ENCODE measurements at places on chromosomes 11 and 22.

DNA sequence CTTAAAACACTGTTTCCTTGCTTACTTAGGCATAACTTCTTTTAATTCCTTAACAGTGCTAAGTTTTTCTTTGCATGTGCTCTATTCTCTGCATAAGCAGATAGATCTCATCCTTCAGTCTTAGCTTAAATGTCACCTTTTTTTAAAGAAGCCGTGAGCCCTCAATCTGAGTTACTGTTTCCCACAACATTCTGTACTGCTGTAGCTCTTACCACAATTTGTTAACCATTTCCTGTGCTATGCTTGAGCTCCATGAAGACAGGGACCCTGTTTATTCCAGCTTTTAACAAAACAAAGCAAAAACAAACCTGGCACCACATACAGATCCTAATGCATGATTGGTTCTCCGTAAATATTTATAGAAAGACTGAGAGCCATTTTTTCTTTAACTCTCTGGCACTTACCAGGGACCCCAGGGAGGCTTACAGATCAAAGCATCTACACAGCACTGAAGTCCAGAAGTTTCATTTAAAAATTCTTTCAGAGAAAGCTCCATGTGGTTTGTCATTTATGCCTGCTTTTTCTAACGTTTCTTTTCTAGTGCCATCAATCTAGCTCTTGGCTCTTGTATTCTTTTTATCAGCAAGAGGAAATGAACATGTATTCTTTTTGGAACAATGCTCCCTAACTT, 74.9 kb downstream of the DYNC2H1 start:
- no peak for DNase-seq

DNA sequence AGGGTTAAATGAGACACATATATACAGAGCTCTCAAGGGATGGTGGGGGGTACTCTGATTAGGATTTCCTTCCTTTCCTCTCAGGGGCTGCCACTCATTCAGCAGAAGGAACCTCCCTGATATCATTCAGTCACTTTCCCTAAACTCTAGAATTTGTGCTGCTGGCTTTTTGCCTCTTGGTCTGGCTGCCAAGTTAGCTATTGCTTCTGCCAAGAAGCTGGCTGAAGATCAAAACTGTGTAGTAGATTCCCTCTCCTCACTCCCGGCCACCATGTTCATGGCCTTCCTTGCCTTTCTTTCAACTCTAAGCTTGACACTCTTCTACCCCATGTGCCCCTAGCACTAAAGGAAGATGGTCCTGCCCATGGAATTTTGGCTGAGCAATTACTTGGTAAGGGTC, 18.7 kb downstream of the SLC6A5 start:
- DNase-seq, result no peak

- no peak for DNase-seq
Observed at GRCh38 chr11:70315716-70316115, 45.2 kb downstream of the PPFIA1 start.

- DNase-seq, result no peak
Observed at GRCh38 chr11:65617136-65617850, 1.7 kb downstream of the PCNX3 start.

- DNase-seq, result no peak
Observed at GRCh38 chr11:64758330-64759079, 1.3 kb downstream of the PYGM start.

DNA sequence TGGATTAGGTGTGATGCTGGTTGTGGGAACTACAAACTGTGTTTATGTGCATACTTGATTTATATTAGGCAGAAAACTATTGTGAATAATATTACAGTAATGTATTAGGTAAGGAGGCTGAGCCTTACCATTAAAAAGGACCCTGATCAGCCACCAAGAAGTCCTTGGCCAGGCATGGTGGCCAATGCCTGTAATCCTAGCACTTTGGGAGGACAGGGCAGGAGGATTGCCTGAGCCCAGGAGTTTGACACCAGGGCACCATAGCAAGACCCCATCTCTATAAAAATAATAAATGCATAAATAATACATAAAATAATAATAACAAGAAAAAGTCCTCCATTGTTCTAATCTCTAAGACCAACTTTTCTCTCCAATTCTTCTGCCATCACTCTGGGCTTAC, 3.2 kb upstream of the ZBED5 start:
- DNase-seq, result no peak

- no peak for DNase-seq
Observed at GRCh38 chr22:42881982-42882656, 25.0 kb upstream of the ARFGAP3 start.
